ENCODE measurements at places on chromosomes 12 and 14. TPM values are rescaled to one million over a fixed set of nuclear protein-coding genes. Genes with fewer than 3 reads are reported as not detected.

DNA sequence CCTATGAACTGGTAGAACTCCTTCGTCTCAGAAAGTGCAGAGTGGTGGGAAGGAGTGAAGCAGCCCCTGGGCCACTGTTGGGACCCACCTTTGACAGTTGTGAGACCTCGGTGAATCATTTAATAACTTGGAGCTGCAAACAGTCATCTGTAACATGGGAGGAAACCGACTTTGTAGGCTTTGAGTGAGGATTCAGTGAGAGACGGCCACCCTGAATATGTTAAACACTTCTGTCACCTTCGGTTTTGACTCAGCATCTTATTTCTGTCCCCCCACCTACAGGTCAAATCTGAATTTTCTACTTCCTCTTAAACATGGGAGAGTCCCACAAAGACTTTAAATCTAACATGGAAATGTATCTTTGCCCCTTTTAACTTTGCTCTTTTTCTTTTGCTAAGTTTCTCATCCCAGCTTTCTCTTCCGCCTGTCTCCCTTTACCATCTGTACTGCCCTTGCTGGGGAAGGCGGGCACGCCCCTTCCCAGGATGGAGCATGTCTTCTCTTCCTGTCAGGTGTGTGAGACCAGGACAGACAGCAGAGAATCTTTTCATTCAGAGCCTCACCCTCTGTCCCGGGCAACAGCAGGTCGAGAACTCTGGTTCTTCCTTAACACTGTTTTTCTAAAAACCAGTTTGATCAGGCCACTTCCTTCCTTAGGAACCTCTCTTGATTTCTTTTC, 37.1 kb downstream of the ZC3H14 start:
- DNase-seq = no peak

GRCh38 chr12:9694241-9694640, 24.7 kb downstream of the CLEC2D start:
- DNase-seq = no peak

DNA sequence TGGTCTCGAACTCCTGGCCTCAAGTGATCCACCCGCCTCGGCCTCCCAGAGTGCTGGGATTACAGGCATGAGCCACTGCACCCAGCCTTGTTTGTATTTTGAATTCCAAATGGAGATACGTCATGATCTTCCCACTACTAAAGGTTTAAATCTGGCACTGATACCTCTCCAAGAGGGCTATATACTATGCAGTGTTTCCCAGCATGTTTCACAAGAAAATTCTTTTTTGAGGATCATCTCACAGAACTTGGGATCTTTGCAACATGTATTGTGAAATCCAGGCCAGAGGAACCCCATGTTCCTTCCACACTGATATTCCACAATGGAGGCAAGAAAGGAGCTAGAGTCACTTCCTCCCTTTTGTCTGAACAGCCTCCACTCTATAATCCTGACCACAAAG, 112.7 kb downstream of the NT5DC3 start:
- DNase-seq = no peak

GRCh38 chr12:41485203-41485602, 297.1 kb downstream of the PDZRN4 start:
- DNase-seq = no peak

GRCh38 chr12:124396544-124397398, 101.9 kb downstream of the RFLNA start:
- peak; percentile 75 for DNase-seq

DNA sequence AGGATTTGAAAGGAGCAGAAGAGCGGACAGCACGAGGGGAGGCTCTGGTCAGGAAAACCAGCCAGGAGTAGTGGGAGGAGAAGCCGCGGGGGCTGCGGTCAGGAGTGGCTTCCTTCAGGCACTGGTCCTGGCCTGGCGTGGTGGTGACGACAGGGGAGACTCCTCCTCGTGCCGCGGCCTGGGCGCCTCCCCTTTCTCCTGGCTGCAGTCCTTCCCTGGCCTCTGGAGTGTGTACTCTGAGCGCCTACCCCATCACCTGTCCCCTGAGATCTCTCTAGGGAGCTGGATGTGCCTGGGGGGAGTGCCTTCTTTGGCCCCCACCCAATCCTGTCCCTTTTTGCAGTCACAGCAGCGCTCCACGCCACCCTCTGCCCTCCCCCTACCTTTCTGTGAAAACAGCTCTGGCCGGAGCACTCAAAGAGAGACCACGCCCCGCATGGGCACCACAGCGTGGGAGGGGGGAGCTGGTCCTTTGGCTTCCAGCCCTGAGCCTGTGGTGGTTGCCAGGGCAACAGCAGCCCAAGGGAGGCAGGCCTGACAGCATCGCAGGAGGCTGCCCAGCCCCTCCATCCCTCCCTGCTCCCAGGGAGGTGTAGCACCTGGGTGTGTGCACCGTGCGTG, 125.9 kb downstream of the CALM1 start:
- peak; percentile 69 for DNase-seq

DNA sequence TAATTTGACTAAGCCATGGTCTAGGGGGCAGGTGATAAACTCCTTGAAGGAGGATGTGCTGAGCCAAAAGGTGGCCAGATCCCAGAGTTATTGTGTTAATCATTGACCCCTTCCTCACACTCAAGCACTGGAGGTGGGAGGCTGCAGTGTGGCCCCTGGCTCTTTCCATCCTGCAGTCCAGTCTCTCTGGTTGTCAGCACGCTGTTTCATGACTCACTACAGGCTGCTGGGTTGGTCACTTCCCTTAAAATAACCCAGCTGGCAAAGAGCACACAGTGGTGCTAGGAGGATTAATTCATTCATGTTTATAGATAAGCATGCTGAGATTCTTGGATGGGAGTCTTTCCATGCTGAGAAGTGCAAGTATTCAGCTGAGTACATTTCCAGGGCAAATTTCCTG, 228.9 kb downstream of the ANO2 start:
- no peak for DNase-seq

DNA sequence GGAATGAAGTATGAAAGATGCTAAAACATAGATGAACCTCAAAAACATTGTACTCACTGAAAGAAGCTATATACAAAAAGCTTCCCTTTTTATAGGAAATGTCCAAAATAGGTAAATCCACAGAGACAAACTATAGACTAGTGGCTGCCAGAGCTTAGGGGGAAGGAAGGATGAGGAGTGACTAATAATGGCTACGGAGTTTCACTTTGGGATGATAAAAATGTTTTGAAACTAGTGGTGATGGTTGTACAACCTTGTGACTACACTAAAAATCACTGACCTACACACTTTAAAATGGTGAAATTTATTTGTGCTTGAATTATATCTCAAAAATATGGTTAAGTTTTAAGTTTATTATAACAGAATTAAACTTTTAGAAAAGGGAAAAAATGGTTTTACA, 37.1 kb upstream of the AMN1 start:
- no peak for DNase-seq

GRCh38 chr14:22233377-22233776, 355.6 kb downstream of the DAD1 start:
- DNase-seq = no peak

- no peak for DNase-seq
Measured at GRCh38 chr12:68792952-68793351, 15.0 kb upstream of the MDM2 start.

DNA sequence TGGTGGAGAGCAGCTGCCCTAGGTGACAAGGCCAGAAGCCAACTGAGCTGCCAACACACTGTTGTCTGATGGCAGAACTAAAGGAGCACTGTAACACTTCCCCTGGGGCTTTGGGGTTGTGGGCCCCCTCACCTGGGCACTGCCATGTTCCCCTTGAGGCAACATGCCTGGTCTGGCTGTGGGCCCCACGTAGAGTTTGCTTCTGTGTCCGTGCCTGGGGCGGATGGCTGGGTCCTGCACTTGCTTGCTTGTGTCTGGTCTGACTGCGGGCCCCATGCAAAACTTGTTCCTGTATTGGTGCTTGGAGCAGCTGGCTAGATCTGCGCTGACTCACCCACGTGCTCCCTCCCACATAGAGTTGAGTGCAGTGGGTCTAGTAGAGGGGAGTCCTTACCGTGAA, 78.4 kb downstream of the MNAT1 start:
- DNase-seq = no peak

- no peak for DNase-seq
Measured at GRCh38 chr14:83126076-83126475, 1592.4 kb upstream of the SEL1L start.

- no peak for DNase-seq
Measured at GRCh38 chr14:61106959-61107641, 126.1 kb downstream of the SLC38A6 start.

GRCh38 chr12:132046561-132046960, 96.8 kb downstream of the EP400 start:
- DNase-seq = no peak

DNA sequence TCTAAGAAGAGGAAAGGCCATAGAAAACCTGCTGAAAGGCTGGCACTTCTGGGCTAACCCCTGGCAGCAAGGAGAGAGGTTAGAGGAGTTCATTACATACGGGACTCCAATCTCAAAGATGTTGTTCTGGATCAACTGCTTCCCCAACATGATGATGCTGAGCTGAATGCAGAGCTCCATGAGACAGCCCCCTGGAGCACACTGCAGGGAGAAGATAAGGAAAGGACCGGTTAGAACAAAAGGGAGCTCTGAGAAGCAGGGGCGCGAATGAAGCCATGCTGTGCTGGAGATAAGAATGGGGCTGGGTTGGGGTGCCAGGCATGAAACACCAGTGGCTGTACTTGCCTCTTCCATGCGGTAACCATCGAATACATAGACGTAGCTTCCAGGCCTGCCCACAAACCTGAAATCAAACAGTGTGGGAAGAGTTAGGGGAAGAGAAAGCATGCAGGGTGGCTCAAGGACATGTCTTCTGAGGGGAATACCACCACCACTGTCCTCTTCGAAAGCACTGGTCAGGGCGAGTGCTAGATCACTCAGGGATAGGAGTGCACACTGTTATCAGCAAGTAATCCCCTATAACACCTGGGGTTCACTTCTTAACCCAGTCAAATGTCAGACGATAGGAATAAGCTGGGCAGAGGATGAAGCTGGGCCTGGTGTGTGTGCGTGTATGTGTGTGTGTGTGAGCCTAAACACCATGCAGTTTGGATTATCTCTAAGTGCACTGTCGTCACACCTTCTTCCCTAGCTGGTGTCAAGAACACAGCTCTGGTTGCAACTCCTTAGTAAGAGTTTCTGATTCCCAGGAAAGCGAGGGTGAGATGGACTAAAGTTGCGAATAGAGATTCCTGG, 180.9 kb downstream of the NTF3 start:
- no peak for DNase-seq

KRT79 gene
- total RNA-seq = not detected

PPP1R13B gene
- total RNA-seq = 36.3 TPM

Measured in body of pancreas (tissue), 4 donors.